ENCODE measurements at places on chromosomes 3 and 15.

DNA sequence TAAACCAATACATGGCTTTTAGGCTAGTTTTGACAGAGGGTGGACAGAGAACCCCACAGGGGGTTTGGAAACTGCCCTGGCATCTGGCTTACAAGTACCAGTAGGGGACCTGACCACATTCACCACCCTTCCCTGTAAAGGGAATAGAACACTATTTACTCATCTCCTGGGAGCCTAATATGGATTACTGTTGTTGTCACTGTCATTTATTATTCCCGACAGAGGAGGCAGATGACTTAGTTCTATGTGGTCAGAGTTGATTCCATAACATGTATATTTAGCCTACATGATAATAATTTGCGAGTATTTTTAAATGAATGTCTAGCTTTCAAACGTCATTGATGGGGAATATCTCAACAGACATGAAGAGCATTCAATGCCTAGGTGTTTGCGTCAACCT, 15.9 kb downstream of the ZBTB38 start:
- no peak for DNase-seq

- DNase-seq, result no peak
Measured at GRCh38 chr15:23514484-23514883, 51.0 kb upstream of the MKRN3 start.

- DNase-seq, result no peak
Measured at GRCh38 chr3:182007441-182007840, 295.7 kb downstream of the SOX2 start.

DNA sequence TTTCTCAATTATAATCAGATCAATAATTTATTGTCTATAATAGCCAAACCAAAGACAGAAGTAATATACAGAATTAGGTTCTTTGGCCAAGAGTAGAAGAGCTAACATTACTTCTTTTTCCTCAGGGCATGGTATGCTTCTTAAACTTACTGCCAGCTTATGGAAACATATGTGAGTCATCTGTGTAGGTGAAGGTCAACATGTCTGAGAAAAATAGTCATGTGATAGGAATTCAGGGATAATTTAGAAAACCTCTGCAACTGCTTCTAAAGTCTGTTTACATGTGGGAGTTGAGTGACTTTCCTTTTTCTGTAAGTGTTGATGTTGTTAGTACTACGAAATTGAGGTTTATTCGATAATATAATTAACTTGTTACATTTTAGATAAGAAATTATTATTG, 19.2 kb upstream of the MAP6D1 start:
- DNase-seq, result no peak

DNA sequence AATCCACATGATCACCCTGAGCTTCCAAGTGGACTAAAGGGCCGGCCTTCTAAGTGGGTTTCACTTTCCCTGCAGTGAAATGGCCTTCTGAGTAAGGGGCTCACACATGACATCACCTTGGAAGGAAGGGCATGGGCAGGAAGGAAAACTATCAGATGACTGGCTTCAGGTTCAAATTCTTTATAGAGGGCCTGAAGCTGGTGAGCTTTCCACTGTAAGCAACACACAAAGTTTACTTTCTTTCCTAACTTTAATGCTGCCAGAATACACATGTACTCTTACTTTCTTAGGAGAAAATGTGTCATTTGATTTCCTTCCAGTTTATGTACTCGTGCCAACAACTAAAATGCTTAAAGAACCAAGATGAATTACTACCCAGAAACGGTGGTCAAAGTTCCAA, 475.6 kb downstream of the FOXP1 start:
- DNase-seq, result no peak

DNA sequence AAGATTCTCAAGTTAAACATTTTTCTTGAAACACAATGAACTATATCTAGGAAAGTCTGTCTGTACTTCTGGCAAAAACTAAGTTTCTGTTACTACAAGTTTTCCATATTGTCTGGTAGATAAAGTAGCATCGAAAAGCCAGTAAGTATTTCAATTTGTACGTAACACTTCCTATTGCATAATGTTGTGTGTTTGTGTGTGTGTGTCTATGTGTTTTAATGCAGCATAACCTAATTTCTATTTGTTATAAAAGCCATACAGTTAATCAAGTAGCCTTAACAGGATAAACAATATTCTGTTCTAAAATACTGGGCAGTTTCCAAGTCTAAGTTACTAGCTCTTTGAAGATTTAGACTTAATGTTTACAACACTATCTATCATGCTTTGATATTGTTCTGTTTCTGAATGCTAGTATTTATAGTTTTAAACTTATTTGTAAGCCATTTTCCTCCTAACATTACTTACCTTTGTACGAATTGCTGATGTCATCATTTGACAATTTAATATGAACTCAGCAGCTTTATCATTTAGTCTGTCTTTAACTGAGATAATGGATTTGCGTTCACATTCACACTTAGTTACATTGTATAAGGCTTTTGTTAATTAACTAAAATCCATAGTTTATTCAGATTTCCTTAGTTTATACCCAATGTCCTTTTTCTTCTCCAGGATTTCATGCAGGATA, 163.9 kb downstream of the CBLB start:
- no peak for DNase-seq

Data from kidney capillary endothelial cell (primary cell).